ENCODE measurements at places on chromosomes 11 and 22.

- no peak for DNase-seq
Measured at GRCh38 chr11:30196400-30197206, 34.2 kb upstream of the FSHB start.

DNA sequence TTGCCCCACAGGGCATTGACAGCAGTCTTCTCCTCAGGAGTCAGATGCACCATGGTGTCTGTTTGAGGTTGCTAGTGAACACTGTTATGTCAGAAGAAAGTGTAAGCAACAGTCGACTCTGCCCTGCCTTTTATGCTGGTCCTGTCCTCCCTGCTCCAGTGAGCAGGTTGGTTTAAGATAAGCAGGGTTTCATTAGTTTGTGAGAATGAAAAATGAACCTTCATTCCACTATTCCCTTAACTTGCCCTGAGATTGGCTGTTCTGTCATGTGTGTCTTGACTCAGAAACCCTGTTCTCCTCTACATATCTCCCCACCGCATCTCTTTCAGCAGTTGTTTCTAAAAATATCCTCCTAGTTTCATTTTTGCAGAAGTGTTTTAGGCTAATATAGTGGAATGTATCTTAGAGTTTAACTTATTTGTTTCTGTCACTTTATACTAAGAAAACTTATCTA lies at the start of gene HBD:
HBD (minus strand) TSS at position 103 of the 454 bp plus-strand sequence; CDS start at position 53, 50 bp downstream.
- DNase-seq: no peak

- DNase-seq: no peak
Measured at GRCh38 chr11:32148895-32149294, 58.0 kb downstream of the RCN1 start.

DNA sequence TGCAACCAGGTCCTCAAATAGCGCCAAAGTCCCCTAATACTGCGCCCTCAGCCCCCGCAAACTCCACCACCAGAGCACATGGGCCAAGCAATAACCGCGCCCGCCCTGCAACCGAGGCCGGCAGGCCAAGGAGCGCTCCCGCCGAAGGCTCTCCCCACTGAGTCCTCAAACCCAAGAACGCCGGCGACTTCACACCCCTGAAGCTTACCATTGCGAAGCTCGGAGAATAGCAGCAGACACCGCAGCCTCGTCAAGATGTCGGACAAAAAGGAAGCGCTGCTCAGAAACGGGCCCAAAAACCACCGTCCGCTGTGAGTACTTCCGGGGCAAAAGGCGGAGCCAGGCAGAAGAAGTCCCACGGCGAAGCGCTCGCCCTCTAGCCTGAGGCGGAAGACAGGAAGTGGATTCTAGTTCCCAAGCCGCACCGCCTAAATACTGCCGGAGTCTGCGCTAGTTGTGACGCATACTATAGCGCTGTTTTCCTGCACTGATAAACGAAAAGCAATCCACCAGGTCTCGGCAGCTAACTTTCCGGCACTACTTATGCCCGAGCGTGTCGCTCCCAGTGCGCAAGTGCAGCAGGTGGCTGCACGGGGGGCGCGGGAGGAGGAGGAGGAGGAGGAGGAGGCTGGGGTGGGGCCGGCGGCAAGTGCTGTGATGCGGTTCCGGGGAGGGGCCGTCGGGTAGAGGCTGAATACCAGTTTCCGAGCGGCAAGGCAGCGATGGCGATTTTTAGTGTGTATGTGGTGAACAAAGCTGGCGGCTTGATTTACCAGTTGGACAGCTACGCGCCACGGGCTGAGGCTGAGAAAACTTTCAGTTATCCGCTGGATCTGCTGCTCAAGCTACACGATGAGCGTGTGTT lies at the start of the genes RPS25 and TRAPPC4:
RPS25 (minus strand) TSS at position 270 of the 865 bp plus-strand sequence; CDS start at position 211, 59 bp downstream.
TRAPPC4 (plus strand) TSS at position 693 of the 865 bp plus-strand sequence; CDS start at position 723, 30 bp downstream.
- DNase-seq: peak; percentile 92

DNA sequence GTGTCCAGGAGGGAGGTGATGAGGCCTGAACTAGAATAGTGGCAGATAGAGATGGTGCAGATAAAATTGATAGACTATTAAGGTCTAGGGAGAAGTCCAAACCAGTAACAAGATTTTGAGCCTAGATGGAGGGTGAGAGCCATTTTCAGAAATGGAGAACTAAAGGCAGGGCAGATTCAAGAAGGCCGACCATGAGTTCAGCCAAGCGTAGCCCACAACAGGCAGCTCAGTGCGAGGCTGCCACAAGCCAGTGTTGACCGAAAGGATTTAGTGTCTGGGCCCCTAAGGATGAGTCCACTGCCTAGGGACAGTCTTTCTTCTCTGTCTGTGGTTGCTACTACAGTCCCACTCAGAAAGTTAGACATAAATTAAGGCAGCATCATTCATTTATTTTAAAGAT lies 51.7 kb downstream of the PPP2R1B start:
- DNase-seq: no peak

- DNase-seq: no peak
Measured at GRCh38 chr22:22953791-22954190, 66.2 kb downstream of the IGLL5 start.

- DNase-seq: no peak
Measured at GRCh38 chr11:86251345-86251744, 6.8 kb downstream of the EED start.

- no peak for DNase-seq
Measured at GRCh38 chr11:129968591-129969419, 33.8 kb downstream of the PRDM10 start.

GRCh38 chr11:34585735-34586487 lies 35.0 kb upstream of the EHF start:
- DNase-seq: no peak

GRCh38 chr11:45057938-45058646 lies 88.3 kb upstream of the PRDM11 start:
- DNase-seq: no peak

GRCh38 chr22:20150381-20151275 lies at the start of gene CCDC188:
Gene CCDC188, minus strand, starts transcription at chr22:20151055. Its CDS starts 69 bp downstream, at chr22:20150986.
- DNase-seq: no peak

DNA sequence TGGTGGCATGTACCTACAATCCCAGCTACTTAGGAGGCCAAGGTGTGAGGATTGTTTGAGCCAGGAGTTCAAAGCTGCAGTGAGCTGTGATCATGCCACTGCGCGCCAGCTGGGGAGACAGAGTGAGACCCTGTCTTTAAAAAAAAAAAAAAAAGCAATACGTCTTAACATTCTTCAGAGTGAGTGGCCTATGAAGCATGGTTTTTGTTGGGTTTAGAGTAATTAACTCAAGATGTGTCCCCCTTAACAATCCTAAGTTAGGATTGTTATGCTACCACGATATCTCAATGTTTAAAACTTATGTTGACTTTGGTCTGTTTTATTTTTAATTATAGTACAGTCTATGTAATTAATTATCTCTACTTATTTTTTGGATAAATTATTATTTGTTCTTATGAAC lies 156.1 kb downstream of the HIPK3 start:
- DNase-seq: no peak

- DNase-seq: no peak
Measured at GRCh38 chr11:30861531-30861930, 275.4 kb upstream of the MPPED2 start.

DNA sequence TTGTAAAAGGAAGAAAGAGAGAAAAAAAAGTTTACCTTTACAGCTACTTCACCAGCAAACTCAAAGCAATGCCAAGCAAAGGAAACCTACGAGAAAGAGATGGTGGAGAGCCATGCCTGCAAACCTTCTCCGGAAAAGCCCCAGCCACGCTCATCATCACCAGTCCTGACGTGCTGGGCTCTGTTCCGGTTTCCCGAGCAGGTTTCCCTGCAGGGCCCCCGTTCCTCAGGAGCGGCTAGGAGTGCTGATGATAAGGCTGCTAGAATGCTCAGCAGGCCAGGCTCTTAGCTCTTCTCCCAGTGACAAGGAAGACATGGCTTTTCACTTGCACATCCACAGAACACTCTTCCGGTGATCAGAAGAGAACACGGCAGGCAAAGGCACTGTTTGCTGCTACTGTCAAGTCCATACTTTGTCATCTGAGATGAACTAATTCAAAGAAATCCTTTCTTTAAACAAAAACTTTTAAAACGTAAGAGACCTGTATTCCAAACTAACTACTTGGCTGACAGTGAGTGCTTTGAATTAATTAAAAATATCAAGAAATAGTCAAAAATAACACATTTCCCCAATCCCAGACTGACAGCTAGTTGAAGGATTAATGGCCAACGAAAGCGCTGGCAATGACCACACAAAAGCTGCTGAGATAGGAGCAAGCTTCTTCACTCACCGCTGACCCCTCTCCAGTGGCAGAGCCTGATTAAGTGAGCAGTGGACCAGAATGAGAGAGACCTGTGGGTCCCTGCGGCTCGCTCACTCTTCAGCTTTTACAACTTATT lies 35.8 kb downstream of the DUSP8 start:
- no peak for DNase-seq

DNA sequence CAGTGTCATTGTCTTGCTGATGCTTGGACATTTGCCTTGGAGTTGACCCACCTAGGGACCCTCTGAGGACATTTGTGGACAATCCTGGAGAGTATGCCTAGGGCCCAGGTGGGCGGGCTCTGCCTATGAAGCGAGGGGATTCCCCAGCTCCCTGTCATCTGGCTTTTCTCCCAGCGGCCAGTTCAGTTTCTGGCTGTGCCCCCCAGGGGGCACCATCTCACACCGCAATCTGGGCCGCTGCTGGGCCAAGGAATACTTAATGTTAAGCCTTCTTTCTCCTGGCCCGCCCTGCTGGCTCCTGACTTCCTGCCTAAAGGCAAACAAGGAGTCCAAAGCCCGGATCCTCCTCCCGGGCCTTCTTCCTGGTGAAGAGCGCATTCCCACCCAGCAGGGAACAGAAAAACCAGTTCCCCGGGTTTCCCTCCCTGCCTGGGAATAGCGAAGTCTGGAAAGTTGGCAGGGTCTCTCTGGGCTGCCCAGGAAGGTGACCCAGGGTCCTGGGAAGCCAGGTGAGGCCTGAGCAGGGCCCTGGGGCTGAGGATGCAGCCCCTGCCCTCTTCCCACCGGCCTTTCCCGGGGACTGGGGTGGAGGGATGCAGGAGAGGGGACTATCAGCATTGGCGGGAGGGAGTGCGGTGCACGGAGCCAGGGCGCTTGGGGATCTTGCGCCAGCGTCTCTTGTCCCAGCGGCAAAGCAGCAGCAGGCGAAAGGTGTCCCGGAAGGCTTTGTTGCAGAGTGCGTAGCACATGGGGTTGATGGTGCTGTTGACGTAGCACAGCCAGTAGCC lies 11.9 kb downstream of the CHRM1 start:
- DNase-seq: no peak

DNA sequence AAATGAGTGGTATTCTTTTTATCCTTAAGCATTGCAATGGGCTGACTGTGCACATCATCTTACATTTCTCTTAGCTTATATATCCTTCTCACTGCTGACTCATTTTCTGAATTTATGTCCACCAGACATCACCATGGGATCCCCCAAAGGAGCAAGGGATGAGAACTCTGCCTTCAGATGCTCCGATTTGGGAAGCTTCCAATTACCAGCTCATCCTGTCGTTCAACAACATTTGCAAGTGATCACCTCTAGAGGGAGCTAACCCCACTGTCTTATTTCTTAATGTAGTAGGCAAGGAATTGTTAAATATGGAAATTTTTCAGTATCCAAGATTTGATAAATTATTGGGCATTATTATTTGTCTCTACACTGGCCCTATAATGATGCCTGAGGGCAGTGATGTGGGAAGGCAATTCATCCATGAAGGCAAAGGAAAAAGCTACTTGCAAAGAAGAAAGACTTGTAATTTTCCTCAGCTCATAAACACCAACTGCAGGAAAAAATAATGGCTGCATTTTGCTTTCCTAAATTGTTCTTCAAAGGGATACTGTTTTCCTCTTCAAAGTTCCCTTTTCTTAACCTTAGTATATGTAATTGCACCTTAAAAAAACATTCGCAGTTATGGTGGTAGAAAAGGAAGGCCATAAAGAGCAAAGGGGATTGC lies 102.4 kb upstream of the FSHB start:
- no peak for DNase-seq

Measured in activated naive CD8-positive, alpha-beta T cell treated with anti-CD3 and anti-CD28 coated beads, Interleukin-2, amount 50 U/mL, for 16 hours (primary cell).